Peyer's patch (tissue), 4 donors: ENCODE measurements at places on chromosomes 4 and X. TPM values are rescaled to one million over a fixed set of nuclear protein-coding genes. Genes with fewer than 3 reads are reported as not detected.

DNA sequence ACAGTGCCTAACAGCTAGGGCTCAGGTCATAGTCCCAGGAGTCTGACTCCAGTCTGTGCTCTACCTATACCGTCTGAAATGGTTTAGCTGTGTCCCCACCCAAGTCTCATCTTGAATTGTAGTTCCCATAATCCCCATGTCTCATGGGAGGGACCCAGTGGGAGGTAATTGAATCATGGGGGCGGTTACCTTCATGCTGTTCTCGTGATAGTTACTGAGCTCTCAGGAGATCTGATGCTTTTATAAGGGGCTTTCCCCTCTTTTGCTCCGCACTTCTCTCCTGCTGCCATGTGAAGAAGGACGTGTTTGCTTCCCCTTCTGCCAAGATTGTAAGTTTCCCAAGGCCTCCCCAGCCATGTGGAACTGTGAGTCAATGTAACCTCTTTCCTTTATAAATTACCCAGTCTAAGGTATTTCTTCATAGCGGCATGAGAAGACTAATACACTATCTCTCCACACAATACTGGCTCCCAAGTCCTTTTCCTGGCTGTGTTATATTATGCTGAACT is 110.8 kb downstream of the AFAP1 start:
- DNase-seq: no peak
- peaks cover 7% of the 10 kb centered on the region for H3K4me1 ChIP-seq
- no peak overlapping the region for H3K4me3 ChIP-seq
- peak overlapping the region; percentile 80 for H3K27ac ChIP-seq
- H3K27me3 ChIP-seq: no peaks in the 10 kb centered on the region

GRCh38 chrX:65926095-65927019 is 113.5 kb downstream of the VSIG4 start:
- no peak overlapping the region for H3K4me3 ChIP-seq
- H3K27me3 ChIP-seq: no peaks in the 10 kb centered on the region
- no peaks in the 10 kb centered on the region for H3K4me1 ChIP-seq
- H3K27ac ChIP-seq: peak overlapping the region; percentile 40
- no peaks in the 10 kb centered on the region for H3K36me3 ChIP-seq

DNA sequence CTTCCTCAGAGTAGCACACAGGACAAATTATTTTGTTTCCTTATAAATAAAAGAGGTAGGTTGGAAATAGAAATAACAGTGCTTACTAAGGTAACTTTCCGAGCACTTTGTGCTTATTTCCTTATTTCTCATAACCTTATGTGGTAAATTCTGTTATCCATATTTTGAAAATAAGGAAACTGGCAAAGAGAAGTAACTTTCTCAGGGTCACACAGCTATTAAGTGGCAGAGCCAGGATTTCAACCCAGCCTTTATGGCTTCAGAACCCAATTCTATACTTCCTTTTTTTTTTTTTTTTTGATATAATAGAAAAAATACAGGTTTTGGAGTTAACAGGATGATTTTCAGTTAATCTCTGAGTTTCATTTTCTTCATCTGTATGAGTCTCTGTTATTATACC is 3.3 kb downstream of the UTP3 start:
- no peaks in the 10 kb centered on the region for H3K4me1 ChIP-seq
- no peak overlapping the region for H3K27ac ChIP-seq
- H3K27me3 ChIP-seq: no peaks in the 10 kb centered on the region
- DNase-seq: no peak
- no peaks in the 10 kb centered on the region for H3K36me3 ChIP-seq
- no peak overlapping the region for H3K4me3 ChIP-seq

DNA sequence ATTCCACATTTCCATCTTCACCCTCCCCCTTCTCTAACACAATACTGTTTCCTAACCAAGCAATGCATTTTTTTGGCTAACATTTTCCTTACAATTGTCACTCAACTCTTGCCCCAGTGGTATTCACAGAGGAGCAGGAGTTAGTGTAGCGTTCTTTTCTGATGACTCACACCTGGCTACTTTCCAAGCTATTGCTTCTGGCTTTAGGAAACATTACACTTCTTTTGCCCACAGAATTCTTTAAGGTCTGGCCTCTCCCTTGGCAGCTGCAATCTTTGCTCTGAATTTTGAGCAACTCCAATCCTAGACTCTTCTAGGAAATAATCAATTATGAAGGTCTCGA is 27.5 kb upstream of the PDGFC start:
- no peaks in the 10 kb centered on the region for H3K4me1 ChIP-seq
- H3K4me3 ChIP-seq: no peak overlapping the region
- no peak for DNase-seq
- H3K27ac ChIP-seq: no peak overlapping the region

DNA sequence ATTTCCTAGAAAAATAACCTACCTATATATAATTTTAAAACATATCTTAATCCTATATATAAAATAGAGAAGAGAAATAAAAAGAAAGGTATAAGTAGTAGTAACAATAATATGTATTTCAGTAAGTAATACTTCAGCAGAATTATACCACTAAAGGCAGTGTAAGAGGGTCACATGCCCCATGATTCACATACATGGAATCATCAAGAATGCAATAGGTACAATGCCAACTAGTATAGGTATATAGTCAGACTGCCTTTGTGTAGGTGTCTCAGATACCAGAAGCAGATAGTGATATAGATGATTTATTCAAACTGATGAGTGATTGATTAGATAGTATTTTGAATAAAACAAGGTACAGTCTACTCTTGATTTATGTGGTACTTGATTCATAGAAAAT is 9.4 kb downstream of the AIMP1 start:
- H3K4me3 ChIP-seq: no peak overlapping the region
- H3K36me3 ChIP-seq: no peaks in the 10 kb centered on the region
- H3K27ac ChIP-seq: no peak overlapping the region
- no peaks in the 10 kb centered on the region for H3K27me3 ChIP-seq

DNA sequence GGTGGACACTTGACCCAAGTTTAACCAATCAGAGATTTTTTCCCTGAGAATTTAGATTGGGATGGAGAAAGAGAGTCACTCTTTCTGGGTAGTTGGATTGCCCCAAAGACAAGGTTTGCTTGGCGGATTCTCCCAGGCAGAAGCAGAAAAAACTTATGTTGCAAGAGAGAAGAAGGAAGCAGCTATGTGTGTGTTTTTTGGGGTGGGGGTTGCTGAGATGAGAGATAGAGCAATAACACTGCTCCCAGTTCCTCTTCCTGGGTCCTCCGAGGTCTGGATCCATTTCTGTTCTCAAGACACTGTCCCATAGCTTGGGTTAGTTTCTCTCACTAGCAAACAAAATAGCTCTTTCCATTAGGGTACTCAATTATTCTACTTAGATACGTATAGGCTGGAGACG is 222.1 kb downstream of the STIM2 start:
- H3K4me1 ChIP-seq: no peaks in the 10 kb centered on the region
- H3K4me3 ChIP-seq: no peak overlapping the region
- H3K27me3 ChIP-seq: no peaks in the 10 kb centered on the region

DNA sequence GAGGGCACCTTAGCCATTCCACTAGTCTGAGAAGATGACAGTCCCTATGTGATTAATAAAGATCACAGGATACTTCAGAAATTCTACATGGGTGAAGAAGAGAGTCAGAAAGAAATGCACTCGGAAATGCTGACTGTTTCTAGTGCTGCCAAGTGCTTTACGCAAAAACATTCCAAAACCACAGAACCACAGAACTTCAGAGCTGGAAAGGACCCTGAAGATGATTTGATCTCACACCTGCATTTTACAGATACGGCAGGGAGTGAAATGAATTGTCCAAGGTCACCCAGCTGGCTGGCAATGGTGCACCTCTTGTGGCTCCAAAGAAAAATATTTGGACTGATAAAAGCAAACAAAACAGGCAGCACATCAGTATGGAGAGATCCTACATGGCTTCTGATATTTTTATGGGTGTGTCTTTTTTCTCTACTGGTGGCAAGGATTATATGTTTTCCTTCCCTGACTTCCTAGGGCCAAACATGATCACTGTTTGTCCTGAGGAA is 115.9 kb downstream of the MAML3 start:
- H3K4me1 ChIP-seq: peaks cover 25% of the 10 kb centered on the region
- H3K27me3 ChIP-seq: no peaks in the 10 kb centered on the region
- no peak for DNase-seq
- H3K27ac ChIP-seq: peak overlapping the region; percentile 10

DNA sequence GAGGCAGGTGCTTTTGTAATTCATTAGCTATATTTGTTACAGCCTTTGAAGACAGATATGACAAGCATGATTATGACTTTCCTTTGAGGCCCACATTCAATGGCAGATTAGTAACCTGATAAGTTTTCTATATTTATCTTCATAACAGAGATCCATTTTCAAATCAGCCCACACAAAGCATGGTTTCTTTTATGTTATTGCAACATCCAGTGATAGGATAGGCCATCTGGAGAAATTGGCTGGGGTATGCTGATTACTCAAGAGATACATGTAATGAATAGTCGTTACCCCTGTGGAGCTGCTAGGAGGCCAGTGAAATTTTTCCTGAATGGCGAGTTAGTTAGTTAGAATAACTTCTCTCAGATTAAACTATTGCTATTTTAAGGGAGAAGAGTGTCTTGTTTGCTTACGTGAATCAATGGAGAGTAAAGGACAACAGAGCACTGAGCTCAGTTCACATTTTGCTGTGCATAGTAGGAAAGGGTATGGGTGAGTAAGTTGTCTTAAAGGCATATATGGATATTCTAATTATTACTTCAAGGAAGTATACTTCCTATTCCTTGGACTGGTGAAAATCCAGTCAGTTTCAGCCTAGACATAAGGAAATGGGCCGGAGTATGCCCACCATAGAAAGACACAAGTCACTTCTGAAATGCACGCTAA is 79.2 kb upstream of the DKK2 start:
- H3K4me3 ChIP-seq: no peak overlapping the region
- H3K27me3 ChIP-seq: no peaks in the 10 kb centered on the region
- no peaks in the 10 kb centered on the region for H3K4me1 ChIP-seq
- H3K27ac ChIP-seq: no peak overlapping the region

Gene PDZD4
- 1.2 TPM for total RNA-seq

Gene MSN
- total RNA-seq: 22.4 TPM

Gene LRIT3
- total RNA-seq: not detected

Gene TDO2
- total RNA-seq: not detected
